ENCODE measurements at places on chromosomes 5 and 9. TPM values are rescaled to one million over a fixed set of nuclear protein-coding genes. Genes with fewer than 3 reads are reported as not detected.
A peak's percentile ranks its signal among the peaks of the same experiment; 100 is the strongest.

- no peak for DNase-seq
Observed at GRCh38 chr9:130626249-130626996, 38.0 kb upstream of the PRDM12 start.

DNA sequence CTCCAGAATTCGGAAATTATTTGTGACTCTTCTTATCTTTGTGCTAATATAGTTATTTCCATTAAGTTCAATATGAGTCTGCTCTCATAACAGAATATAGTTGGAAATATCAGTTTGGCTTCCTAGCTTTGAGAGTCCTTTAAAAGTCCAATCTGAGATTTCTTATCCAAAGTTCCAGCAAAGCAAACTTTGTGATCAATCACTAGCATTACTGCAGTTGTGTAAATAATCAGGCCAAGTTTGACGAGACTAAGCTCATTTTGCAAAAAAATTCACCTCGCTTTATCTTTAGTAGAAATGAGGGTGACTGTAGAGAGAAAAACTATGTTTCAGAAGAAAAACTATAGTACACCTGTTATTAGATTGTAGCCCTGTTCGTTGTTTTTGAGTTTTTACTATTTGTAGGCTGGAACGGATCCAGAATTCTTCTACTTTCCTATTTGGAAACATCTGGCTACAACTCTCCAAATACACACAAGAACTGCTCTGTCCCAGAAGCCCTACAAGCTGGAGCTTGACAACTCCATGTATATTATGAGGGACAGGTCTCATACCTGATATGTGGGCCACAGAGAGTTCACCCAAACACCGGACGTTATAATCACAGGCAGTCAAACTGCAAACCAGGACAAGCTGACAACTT lies 47.8 kb downstream of the RAPGEF1 start:
- no peak for DNase-seq

GRCh38 chr9:111902391-111903139 lies 6.0 kb downstream of the UGCG start:
- no peak for DNase-seq

DNA sequence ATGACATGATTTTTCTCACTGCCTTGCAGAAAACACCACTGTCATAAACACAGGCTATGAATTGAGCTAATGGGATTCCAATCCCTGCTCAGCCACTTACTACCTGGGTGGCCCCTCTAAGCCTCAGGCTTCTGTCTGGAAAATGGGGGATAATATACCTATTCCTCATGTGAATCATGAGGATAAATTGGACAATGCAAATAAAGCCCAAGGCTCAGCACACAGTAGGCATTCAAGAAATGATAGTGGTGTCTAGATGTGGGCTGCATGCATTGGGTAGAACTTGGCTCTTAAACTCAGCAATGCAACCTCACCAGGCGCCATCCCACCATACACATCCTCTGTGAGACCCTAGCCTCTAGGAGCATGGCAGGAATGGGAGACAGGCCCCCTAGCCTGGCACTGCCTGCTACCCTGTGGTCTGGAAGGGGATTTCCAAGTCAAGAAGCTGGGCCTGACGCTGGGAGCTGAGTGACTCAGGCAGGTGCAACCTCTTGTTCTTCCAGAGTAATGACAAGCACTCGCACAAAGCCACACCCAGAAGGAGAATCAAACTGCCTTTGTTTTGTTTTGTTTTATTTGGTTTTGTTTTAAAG lies 2.3 kb upstream of the TNIP1 start:
- DNase-seq, result no peak

DNA sequence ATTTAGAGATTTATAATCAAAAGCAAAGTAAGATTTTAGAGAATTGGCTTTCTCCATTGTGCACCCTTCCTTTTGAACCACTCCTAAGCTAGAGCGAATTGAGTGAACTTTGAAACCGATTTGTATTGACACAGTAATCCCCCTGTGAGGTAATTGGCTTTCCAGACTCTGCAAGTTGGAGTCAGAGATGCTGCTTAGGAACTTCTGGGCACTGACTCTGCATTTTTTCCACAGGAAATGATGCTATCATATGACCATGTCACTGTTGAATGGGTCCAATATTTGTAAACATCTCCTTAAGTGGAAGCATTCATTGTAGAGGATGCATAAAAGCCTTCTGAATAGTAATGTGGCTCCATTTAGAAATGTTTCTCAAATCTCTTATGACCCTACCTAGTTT lies 394.4 kb upstream of the ZNF608 start:
- DNase-seq, result no peak

DNA sequence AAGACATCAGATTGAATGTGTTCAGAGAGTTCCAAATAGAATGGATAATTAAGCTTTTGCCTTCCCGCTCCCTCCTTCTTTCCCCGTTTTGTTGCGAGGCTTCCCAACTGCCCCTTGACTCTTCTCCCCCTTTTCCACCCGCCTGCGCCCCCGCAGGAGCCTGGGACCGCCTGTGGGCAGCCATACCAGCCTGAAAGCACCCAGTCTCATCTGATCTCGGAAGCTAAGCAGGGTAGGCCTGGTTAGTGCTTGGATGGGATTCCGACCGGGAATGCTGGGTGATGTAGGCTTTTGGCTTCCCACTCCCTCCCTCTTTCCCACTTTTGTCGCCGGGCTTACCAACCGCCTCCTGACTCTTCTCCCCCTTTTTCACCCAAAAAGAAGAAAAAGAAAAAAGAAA lies 6.8 kb upstream of the HSD17B4 start:
- no peak for DNase-seq

- DNase-seq, result no peak
Observed at GRCh38 chr5:60551829-60552228, 148.1 kb downstream of the DEPDC1B start.

DNA sequence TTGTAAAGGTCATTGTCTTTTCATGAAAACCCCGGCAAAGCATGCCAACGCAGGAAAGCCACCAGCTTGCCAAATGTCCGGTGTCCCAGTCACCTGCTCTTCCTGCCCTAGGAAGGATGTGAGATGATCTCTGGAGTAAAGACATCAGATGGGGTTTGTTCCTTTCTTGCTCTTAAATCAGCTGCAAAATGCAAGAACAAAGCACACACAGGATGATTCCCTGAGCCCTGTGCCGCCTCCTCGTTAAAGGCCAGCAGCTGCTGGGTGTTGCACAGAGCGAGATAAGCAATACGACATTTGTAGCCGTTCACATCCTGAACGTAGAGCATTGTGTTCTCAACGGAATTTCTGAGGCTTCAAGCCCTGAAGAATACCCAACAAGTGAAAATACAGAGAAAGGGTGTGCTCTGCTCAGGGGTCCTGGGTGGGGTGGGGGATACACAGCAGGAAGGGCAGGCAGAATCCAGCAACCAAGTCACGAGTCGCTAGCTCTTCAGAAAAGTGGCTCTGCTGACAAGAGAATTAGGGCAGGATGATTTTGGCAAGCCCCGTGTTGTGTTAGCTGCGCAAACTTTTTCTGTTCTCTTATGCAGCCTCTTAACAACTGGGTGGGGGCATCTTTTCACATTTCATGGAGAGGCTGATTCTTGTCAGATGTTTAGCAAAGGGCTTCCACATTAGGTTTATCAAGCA lies 229.2 kb upstream of the MAP3K1 start:
- DNase-seq, result no peak

DNA sequence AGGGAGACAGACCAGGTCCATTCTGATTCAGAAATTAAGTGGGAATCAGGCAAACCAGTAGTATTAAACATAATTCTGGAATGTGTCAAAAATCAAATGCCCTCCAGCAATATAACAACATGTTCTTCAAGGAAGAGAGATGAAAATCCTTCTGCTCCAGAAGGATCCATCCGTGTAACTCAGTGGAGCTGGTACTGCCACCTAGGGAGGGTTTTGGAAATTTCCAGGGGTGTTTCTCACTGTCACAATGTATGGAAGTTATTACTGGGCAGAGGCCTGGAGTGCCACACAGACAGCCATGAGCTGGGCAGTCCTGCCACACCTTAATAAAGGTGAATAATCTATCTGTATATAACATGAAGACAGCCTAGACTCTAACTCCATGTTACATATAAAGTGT lies 87.5 kb downstream of the TTLL11 start:
- peak; percentile 4 for DNase-seq

- no peak for DNase-seq
Observed at GRCh38 chr5:51651476-51651875, 268.2 kb downstream of the ISL1 start.

DNA sequence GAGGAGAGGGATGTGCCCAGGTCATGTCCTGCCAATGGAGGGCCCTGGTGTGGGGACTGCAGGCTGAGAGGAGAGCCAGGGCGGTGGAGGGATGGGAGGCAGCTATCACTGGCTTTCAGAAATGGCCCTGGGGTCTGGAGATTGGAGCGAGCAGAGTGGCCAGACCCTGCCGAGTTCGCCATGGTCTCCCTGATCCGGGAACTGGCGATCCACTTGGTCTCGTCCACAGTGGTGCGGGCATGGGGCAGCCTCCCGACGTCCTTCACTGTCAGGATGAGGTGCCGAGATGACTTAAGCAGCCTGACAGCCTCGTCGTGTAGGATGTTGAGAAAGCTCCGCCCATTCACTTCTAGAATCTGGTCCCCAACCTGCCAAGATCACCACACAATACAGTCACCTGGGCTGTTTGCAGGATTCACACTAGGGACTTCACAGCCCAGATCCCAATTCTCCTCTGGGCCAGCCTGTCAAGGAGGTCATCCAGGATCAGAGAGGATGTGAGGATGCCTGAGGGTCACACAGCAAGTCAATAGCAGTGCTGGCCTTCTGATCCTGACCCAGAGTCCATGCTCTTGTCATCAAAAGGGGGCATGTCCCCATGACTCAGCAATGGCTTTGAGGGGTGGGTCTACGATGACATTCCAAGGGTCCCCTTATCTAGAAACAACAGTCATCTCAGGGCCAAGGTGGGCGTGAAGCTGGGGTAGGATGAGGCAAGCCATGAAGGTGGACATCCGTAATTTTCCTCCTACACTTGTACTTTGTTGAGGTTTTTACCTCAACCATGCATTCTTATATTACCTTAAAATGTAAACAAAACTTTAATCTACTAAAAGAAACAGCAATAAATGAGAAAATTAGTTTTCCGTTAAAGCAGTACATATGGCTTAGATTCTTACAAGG lies 38.5 kb upstream of the AKNA start:
- DNase-seq, result no peak

GRCh38 chr9:21965401-21965951 lies 28.7 kb downstream of the CDKN2A start:
- DNase-seq, result peak; percentile 40

DNA sequence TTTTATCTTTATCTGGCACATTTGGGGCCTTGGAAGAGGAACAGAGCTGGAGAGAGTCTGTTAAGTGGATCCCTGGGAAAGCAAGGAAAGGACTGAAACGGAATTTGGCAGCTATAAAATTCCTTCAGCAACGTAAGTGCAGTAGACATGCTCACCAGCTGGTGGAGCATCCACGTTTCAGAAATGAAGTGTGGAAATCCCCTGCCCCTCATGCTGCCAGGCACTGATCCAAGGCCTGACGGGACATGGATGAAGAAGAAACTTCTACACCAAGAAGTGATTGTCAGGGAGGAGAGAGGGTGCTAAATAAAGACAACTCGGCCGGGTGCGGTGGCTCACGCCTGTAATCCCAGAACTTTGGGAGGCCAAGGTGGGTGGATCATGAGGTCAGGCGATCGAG lies 209.3 kb downstream of the ROR2 start:
- DNase-seq, result no peak

GRCh38 chr5:107486489-107486888 lies 184.2 kb downstream of the EFNA5 start:
- no peak for DNase-seq

GRCh38 chr5:142222225-142222865 lies 102.5 kb downstream of the SPRY4 start:
- no peak for DNase-seq

DNA sequence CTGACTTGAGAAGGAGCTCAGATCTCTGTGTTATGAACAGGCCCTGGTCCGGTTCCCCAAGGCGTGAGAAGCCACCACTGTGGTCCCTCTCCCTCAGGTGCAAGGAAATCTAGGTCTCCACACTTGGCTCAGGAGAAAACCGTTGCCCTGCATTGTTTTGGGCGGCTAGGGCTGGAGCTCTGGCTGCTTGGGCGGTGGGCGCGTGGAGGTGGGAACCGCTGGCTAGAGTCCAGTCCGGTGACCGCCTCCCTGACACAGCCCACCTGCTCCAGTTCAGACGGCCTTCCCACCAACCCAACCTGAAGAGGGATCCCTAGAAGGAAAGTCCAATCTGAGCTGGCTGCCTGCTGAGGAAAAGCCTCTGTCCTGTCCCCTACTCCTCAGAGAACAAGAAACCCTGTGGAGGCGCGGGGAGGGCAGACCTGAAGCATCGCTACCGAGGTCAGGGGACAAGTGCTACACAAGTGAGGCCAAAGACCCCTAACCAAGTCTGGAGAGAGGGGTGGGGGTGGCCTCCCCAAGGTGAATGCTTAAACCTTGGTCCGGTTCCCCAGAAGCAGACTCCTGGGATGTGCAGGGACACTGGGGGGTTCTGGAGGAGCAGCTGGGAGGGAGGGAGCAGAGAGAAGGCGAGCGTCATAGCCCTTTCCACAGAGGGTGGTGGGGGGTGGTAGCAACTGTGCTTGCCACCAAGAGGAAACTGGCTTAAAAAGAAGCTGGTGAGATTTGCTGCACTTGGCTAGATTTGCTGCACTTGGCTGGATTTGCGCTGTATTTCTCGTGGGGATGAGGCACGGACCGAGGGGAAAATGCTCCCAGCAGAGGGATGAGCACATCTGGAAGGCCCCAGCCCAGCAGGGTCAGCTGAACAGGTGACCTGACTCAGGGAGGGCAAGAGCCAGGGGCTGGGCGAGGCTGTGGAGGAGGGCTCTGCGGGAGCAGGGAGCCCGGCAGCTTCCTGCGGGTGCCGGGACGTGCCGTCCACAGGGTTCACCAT lies 65.2 kb downstream of the RAPGEF1 start:
- DNase-seq, result no peak

DNA sequence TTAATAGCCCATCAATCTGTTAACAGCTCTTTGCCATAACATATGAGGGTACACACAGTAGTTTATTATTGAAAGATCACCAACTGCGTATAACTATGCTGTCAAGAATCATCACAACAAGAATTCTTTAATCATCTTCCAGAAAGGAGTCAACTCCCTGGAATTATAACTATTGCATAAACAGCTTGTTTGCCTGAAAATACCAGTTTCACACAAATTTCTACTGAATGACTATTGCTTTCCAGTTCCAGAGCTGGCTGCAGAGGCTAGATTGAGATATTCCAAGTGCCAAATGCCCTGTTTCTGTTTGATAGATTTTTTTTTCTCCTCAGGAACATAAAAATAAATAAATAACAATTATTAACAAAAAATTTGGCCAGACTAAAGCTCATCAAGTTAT lies 444.7 kb downstream of the TLE1 start:
- DNase-seq, result no peak

DNA sequence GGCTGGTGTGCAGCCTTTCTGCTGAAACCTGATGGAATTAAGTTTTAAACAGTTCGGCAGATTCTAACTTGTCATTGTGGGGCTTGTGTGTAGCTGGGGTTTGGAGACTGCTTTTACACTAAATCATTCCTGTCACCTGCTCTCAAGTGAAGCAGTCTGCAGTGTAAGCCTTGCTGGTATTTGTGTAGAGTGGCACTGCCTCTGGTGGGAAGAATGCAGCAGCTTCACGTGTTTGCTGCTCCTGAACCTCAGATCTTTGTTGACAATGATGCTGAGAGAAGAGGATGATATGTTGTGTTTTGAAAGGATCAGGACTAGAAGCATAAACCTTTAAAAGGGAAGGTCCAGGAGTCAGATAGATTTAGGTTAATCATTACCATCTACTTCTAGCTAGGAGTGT lies 88.1 kb downstream of the KDM4C start:
- DNase-seq, result no peak

GRCh38 chr5:124651663-124652513 lies 94.6 kb downstream of the ZNF608 start:
- peak; percentile 47 for DNase-seq

ANKRD20A1 gene
- 1.6 TPM for total RNA-seq

MYOZ3 gene
- 2.9 TPM for total RNA-seq

PTCH1 gene
- total RNA-seq, result 54.9 TPM

OR1Q1 gene
- total RNA-seq, result not detected

TBC1D13 gene
- total RNA-seq, result 36.1 TPM

IFNA7 gene
- total RNA-seq, result not detected

SLC24A2 gene
- total RNA-seq, result 0.02 TPM

Data from progenitor cell of endocrine pancreas (in vitro differentiated cells).